ENCODE measurements at places on chromosomes 12 and 14.

DNA sequence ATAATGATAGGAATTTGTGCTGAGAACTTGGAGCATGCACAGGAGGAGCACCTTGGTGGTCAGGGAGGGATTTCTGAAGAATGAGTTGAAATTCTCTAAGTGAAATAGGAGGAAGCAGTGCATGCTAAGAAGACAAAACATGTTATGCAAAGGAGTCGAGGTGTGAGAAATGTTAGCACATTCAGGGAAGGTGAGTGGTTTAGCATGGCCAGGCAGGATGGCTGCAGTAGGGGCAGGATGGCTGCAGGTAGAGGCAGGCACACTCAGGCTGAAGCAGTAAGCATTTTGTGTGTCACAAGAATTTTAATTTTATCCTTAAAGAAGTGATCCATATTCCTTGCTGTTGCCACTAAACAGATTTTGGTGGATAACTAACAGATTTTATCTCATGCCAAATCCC, 46.3 kb downstream of the CATSPERB start:
- DNase-seq: no peak

GRCh38 chr14:71588576-71589215, 343.5 kb upstream of the RGS6 start:
- no peak for DNase-seq

- DNase-seq: no peak
Observed at GRCh38 chr14:25122211-25122610, 72.3 kb upstream of the STXBP6 start.

GRCh38 chr12:69816082-69816481, 8.9 kb upstream of the MYRFL start:
- DNase-seq: no peak

DNA sequence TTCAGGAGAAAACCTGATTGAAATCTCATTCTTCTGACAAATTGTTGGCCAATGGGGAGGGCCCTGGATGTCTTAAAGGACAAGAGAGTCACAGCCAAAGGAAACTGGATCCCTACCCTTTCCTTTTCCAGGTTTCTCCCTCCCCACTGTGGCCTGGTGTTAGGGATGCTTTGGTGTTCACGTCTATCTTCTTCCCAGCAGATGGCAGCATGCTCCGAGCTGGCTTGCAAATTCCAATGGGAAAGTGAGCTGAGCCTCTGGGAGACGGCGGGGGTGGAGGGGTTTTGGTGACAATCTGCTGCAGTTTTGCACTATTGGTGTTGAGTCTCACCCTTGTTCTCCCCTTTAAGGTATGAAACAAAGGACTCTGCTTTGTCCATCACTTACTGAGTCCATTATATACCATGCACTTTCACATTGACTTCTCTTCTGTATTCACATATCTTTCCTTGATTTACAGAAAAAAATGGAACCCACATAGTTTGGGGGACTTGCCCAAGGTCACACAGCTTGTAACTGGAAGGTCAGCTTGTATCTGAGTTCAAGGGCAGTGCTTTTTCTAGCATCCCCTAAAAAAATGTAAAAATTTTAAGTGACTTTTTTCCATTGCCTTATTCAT, 39.3 kb downstream of the CCDC177 start:
- DNase-seq: peak; percentile 53

DNA sequence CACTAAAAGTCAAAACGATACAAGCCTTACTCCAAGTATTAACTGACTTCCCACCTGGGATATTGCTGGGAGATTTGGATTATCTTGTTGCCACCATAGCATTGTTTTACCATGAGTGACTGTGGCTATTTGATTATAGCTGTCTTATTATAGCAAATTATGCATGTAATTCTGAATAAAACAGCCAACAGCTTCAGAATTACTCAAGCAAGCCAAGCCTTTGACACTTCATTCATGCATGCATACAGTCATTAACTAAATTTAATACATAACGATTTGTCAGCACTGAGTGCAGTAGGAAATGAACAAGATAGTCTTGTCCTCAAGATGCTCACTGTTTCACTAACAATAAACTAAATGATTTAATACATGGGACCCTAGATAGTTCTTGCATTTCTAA, 133.0 kb upstream of the FRMD6 start:
- no peak for DNase-seq

- no peak for DNase-seq
Observed at GRCh38 chr12:103742349-103742932, 98.6 kb downstream of the NT5DC3 start.

DNA sequence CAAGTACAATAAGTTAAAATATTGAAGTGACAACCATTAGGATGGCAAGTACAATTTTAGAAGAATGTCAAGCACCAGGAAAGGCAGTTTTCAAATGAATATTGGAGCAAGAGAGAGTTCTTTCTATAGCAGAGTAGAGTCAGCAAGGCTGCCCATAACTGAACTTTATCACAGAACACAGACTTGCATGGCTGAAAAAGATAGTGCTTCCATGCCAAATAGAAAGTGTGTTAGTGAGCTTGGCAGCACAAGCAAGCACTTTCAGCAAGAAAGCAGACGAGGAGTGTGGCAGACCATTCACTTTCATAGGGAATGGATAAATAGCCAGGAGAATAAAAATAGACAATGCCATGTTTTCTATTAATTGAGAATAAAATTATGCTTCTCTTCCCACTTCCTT, 647.0 kb upstream of the MGAT4C start:
- DNase-seq: no peak

GRCh38 chr14:73231981-73232851, 5.1 kb upstream of the PAPLN start:
- DNase-seq: no peak

- no peak for DNase-seq
Observed at GRCh38 chr12:105852496-105852895, 286.3 kb downstream of the NUAK1 start.

DNA sequence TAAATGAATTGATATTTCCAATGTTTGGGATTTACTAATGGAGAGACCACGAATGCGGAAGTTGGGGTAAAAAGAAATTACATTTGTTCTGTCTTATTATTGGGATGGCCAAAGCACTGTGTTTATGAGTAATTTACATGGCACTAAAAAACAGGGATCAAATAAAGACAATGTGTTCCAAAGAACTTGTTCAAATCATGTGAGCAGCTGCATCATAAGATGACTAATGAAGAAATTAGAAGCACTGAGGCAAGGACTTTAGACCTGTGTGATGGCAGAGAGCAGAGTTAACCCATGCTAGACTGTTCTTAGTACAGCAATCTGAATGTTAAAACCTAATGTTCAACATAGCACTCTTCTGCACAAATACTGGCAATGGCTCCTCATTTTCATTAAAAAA, 34.3 kb upstream of the DCN start:
- DNase-seq: no peak

DNA sequence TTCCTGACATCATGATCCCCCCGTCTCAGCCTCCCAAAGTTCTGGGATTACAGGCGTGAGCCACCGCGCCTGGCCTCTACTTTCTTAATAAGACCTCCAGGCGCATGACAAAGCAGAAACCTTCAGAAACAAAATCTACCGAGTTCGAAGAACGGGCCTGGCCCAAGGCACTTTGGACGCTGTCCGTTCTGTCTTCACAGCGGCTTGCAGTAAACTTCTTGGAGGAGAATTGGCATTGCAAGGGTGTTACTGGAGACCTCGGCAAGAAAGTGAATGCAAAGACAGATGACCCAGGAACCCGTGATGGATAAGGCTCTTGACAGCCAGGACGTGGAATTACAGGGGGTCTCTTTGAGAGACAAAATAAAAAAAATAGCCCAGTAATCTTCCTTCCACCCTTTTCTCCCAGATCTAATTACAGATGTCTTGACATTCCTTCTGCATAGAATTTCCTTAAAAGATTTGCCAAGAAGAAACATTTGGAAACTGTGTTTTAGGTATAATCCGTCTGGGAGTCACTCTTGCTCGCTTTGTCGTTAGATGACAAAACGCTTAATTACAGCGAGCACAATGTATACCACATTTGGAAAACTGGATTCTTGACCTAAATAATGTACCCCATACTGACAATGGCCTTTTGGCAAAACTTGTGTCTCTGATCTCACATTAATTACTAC, 83.2 kb upstream of the TBX3 start:
- DNase-seq: no peak

GRCh38 chr12:58097741-58098140, 156.4 kb downstream of the ATP23 start:
- DNase-seq: no peak

DNA sequence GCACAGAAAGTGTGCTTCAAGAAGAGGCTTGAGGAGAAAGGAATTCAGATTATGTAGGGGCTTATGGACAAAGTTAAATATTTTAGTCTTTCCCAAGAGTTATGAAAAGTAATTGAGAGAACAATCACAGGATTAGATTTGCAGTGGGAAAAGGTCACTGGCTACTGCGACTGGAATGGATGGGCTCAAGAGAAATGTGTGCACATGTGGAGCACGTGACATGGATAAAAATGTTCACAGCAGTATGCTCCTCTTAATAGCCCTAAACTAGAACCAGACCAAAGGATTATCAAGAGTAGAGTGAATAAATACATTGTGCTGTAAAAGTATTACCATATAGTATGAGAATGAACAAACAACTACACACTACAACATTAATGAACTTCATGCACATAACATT, 78.1 kb downstream of the ABCD2 start:
- DNase-seq: no peak

GRCh38 chr14:89221109-89221810, 195.8 kb downstream of the FOXN3 start:
- DNase-seq: peak; percentile 80

GRCh38 chr14:28785096-28785952, 18.7 kb downstream of the FOXG1 start:
- DNase-seq: peak; percentile 9

- DNase-seq: no peak
Observed at GRCh38 chr12:129997239-129997638, 93.4 kb upstream of the TMEM132D start.

DNA sequence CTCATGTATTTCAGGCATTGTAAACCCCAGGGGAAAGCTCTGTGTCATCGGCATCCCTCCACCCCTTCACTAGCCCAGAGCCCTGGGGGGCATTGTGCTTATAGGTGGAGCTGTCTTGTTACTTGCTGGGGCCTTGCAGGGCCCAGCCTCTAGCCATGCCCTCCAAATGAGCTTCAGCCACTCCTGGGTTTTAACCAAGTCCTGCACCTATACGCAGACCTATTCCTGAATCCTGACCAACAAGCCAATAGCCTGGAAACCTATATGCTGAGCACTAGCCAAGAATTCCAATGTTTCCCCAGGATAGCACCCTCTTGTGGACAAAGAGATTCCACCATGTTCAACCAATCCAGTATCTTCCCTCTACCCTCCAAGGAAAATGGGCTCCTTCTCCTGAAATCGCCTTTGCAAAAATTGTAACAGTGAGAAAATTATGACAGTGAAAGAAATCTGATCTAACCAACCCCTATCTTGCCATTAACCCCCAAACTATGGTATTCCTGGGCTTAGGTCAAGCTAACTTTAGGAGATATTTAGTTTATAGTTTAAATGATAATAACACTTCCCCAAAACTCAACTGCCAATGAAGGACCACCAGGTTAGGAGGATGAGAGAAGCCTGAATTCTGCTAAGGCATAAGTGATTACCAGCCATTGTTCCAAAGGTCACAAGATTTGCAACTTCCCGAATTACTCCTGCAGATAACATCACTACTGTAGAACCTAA, 55.5 kb downstream of the TTC7B start:
- peak; percentile 39 for DNase-seq

- no peak for DNase-seq
Observed at GRCh38 chr12:20132818-20133217, 235.5 kb upstream of the PDE3A start.

- DNase-seq: no peak
Observed at GRCh38 chr12:86331012-86331411, 74.8 kb upstream of the MGAT4C start.
